Effector memory CD8-positive, alpha-beta T cell (primary cell): ENCODE measurements at places on chromosomes 16 and 17.

DNA sequence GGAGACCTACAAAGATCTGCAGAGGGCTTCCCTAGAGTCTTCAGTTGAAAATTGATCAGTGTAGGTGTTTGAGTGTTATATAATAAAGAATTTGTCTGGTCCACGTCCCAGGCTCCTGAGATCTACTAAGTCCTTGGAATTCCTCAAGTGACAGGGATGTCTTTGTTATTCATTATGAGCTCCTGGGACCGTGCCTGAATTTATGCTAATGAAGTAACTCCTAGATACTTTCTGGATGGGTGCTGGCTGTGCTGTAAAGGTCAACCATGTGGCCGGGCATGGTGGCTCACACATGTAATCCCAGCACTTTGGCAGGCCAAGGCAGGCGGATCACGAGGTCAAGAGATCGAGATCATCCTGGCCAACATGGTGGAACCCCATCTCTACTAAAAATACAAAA, 43.7 kb downstream of the CDC27 start:
- DNase-seq: no peak

DNA sequence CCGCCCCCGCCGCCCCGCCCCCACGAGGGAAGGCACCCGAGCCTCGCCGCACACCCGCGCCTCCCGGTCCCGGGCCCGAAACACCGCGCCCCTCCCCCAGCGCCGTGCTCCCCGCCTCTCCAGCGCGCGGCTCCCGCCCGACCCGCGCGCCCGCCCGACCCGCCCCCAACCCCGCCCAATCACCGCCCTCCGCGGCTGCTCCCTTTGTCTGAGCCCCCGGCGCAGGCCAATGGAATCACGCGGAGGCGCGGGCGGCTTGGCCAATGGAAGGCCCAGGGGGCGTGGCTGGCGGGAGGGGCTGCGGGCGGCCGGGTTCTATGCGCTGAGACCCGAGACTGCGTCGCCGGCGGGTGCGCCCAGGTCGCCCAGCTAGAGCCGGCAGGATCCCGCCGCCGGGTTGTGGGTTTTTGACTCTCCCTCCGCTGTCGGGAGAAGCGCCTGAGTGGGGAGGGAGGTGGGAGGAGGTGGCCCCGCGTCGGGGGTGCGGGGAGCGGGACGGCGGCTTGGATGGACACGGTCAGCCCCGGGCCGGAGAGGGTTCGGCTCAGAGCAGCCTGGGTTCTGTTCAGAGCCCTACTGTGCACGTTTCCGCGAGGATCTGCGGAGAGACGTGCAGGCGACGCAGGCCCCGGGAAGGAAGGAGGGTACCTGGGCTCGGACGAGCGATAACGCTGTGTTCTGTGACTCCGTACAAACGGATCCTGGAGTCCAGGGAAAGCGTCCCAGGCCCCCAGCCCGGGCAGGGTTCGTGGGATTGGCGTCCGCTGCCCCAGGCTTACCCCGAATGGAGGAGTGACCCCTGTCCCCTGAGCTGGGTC, 49.0 kb upstream of the BAHCC1 start:
- DNase-seq: peak; percentile 91

DNA sequence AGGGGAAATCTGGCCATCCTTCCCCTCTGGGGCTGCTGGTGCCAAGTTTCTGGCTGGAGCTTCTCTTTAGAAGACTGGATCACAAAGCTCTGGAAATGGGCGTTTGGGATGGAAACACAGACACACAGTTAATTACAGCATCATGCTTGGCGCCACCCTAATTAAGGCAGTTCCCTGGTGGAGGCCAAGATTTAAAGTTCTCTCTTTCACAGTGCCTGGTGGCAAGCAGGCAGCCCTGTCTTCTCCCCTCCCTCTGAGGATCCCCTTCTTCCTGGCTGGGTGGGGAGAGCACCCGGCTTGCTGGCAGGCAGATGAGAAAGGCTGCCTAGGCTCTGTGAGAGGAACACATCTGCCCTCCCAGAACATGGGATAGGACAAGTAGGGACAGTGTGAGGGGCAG, 59.0 kb upstream of the NKD1 start:
- DNase-seq: no peak

- DNase-seq: no peak
Observed at GRCh38 chr16:12220766-12221165, 244.2 kb downstream of the SNX29 start.

DNA sequence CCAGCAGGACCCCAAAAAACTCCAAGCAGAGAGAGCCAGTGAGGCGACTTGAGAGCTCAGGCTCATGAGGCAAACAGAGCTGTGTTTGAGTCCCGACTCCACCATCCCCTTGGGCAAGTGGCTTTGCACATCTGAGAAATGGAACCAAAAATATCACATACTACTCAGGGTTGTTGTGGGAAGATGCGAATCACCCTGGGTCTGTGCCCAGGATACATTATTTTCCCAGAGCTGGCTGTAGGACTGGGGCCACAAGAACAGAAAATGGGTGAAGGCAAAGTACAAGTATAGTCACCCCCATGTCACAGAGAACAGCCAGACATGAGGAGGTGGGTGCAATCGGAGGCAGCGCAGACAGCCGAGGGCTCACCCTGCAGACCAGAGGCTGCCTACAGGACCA, 127.3 kb downstream of the GAS7 start:
- no peak for DNase-seq

DNA sequence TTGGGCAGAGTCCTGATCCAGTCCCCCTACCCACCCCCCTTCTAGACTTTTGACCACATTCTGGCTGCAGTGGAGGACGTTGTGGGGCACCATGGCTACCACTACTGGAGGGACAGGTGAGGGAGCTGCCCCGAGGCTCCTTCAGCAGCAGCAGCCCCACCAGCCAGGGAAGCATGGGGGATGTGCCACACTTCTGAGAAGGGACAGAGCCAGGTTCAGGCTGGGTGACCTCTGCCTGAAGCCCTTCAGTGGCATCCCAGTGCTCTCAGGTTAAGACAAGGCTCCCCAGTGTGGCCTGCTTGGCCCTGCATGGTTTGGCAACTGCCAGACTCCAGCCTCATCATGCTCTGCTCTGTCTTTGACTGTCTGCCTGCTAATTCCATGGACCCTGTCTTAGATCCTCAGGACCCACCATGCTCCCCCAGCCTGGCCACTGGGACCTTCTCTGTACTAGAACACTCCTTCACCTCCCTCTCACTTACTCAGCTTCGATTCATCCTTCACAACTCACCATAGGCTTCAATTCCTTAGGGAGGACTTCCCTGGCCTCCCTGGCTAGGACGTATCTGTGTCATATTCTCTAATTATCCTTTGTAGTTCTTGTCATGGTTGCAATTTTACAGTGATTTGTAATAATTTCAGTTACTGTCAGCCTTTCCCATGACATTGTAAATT, 8.8 kb downstream of the SLC9A5 start:
- DNase-seq: no peak

DNA sequence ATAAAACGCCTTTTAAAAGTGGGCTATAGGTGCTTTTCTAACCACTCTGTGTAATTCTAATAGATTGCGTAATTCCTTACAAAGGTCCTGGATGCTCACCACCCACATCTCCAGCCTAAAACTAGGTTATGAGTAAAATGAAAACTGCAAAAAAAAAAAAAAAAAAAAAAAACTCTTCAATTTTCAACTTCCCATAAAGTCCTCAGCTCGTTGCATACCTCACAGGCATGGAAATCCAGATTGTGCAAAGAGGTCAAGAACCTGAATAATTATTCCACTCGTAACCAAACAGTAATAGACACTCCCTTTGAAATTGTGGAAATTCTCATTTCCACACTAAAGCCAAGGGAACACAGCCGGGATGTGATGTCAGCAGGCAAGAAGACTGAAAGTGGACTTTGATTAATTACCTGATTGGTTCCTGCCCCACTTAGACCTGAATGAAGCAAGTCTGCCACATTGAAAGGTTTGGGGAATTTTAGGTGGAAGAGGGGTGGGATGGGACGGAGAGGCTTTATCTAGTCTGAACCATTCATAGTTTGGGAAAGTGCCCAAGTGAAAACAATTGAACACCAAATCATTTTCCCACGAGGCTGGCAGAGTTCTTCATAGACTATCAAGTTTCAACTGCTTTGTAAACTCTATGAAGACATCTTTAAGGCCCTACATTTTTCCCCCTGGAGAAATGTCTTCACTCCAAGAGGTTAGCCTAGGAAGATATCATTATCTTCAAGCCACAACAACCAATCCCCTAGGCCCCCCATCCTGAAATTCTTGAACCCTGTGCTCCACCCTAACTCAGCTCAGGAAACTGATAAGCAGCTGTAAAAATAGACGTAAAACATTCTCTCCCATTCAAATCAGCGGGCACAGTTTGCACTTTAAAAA, 49.1 kb upstream of the TANC2 start:
- DNase-seq: no peak

- no peak for DNase-seq
Observed at GRCh38 chr17:62668091-62668804, 40.8 kb downstream of the MRC2 start.

- DNase-seq: no peak
Observed at GRCh38 chr16:89170346-89171215, 967 bp upstream of the CDH15 start.

GRCh38 chr16:31703526-31704128, 170.0 kb upstream of the ZNF267 start:
- DNase-seq: no peak

DNA sequence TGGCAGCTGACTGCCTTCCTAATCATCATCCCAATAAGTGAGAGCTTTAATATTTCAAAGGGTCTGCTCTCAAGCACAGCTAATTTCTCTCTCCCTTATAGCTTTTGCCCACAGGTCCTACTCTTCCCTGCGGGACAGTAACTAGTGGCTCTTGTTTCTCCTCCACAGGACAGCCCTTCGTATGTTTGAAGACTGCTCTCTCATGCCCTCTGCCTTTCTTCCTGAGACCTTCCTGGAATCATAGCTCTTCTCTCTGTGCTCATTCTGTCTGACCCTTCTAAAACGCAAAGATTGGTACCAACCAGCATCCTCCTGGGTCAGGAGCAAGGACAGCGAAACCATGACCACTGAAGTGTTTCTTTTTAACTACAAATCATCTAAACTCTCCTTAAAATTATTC, 168.9 kb downstream of the GRIN2A start:
- no peak for DNase-seq
